NCI-H2029 (cell line): ENCODE measurements at places on chromosomes 4 and X.

DNA sequence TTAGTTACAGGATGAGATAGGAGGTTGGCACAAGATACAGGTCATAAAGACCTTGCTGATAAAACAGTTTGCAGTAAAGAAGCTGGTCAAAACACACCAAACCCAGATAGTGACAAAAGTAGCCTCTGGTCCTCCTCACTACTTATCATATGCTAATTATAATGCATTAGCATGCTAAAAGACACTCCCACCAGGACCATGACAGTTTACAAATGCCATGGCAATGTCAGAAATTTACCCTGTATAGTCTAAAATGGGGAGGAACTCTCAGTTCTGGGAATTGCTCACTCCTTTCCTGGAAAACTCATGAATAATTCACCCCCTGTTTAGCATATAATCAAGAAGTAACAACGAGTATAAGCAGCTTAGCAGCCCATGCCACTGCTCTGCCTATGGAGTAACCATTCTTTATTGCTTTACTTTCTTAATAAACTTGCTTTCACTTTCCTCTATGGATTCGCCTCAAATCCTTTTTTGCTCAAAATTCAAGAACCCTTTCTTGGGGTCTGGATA is 1254.4 kb downstream of the PCDH7 start:
- DNase-seq: no peak

DNA sequence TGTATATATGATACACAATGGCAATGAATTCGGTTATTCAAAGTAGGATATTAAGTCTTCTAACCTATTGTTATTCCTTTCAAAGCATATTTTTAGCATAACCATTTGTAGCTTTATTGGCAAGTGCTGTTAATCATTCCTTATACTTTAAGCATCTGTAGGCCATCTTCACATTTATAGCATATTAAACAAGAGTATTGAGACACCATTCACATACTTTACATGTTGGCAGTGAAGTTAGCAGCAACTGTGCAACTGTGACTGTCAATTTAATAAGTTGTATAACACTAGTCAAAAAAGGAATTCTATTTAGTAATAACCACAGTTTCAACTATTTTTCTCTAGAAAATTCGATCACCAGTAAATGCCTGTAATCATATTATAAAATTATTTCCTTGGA is 107.3 kb upstream of the MYOZ2 start:
- no peak for DNase-seq

DNA sequence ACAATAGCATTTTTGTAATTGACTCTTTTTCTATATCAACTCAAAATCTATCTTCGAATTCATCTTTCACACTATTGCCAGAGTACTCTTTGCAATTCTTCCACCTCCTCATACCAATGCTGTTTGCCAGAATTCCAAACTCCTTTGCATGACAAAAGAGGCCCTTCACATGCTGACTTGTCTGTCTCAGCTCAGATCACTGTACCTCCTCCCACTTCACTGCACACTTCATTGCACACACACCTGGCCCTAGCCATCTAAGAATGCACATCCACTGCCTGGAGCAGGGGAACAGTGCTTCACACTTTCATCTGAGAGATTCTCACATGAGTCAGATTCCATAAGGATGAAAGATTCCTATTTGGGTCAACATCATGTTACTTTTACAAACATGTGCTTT is 56.5 kb downstream of the PRDM5 start:
- peak; percentile 50 for DNase-seq

DNA sequence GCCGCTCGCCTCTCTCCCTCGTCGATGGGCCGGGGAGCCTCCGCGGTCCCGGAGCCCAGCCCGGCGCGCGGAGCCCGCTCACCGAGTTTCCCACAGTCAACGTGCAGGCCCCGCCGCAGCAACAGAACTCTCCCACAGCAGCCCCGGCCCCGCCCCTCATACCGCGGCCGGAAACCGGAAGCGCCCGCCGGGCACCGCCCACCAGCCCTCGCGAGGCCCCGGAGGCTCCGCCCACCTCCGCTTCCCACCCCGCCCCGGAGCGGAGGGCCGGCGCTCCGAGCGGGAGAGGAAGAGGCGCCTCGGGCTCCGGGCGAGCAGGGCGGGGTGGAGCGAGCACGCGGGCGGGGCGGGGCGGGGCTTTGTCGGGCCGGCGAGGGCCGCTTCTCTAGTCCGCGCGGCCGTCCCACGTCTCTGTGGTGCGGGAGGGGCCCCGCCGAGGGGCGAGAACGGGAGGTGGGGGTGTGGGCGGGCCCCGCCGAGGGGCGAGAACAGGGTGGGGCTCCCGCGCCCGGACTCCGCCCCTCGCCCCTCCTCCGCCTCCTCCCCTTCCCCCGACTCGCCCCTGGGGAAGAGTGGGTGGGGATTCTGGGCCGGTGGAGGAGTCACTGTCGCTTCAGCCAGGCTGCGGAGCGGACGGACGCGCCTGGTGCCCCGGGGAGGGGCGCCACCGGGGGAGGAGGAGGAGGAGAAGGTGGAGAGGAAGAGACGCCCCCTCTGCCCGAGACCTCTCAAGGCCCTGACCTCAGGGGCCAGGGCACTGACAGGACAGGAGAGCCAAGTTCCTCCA is at the start of the genes ABCD1 and BCAP31:
Gene ABCD1, plus strand, starts transcription at position 605 of the 787 bp plus-strand sequence. CDS start 411 bp downstream, outside the sequence.
Gene BCAP31, minus strand, starts transcription at position 136 of the 787 bp plus-strand sequence. CDS start 1,143 bp downstream, outside the sequence.
- peak; percentile 83 for DNase-seq

GRCh38 chr4:130110189-130110588 is 1014.2 kb downstream of the C4orf33 start:
- no peak for DNase-seq

GRCh38 chr4:18020671-18021469 is 685 bp downstream of the LCORL start:
- peak; percentile 73 for DNase-seq

DNA sequence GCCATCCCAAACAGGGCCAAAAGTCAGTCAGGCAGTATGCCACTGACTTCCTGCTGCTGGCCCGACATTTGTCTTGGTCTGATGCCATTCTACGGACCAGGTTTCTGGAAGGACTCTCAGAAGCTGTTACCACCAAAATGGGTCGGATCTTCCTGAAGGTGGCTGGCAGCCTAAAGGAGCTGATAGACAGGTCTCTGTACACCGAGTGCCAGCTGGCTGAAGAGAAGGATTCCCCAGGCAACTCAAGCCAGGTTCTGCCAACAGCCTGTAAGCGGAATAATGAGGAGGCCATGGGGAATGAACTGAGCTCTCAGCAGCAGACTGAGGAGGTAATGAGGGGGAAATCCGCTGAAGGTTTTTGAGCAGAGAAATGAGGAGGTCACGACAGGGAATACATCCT is 95.7 kb downstream of the RTL9 start:
- DNase-seq: no peak

GRCh38 chrX:45748369-45748774 is 547.7 kb upstream of the DIPK2B start:
- no peak for DNase-seq

DNA sequence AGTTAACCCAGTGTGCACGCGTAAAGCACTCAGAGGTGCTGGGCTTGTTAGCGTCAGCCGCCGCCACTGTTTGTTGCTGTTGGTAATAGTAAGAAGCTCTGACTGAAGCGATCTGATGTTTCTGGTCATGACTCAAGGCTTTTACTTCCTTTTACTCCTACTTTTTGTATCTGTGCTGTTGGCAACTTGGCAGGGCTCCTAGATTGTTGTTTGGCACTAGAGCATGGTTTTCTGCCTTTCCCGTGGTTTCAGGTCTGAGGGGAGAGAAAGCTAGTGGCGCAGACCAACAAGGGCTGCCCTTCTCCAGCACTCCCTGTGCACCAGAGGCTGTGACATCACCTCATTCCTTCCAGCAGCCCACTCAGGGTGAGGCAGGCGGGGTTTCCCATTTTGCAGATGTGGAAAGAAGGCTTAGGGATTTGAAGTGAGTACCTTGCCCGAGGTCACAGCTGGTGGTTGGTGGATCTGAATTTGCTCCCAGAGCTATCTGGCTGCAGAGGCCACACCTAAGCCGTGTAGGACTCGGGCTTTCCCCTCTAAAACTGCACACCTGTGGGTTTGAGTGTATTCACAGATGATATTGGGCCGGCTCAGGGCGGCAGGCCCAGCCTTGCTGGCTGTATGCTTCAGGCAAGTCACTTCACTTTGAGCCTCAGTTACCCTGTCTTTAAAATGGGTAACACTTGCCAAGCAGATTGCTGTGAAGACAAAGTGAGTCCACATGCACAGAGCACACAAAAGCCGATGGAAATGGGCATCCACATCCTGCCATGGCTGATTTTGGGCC is 51.2 kb upstream of the TADA2B start:
- DNase-seq: no peak

GRCh38 chr4:83558059-83558653 is 22.2 kb downstream of the GPAT3 start:
- DNase-seq: no peak

GRCh38 chrX:51641421-51642021 is 22.8 kb upstream of the CENPVL3 start:
- no peak for DNase-seq

- DNase-seq: no peak
Measured at GRCh38 chr4:77579406-77580076, 26.1 kb upstream of the CXCL13 start.

- DNase-seq: no peak
Measured at GRCh38 chr4:169154121-169154520, 116.6 kb downstream of the SH3RF1 start.

DNA sequence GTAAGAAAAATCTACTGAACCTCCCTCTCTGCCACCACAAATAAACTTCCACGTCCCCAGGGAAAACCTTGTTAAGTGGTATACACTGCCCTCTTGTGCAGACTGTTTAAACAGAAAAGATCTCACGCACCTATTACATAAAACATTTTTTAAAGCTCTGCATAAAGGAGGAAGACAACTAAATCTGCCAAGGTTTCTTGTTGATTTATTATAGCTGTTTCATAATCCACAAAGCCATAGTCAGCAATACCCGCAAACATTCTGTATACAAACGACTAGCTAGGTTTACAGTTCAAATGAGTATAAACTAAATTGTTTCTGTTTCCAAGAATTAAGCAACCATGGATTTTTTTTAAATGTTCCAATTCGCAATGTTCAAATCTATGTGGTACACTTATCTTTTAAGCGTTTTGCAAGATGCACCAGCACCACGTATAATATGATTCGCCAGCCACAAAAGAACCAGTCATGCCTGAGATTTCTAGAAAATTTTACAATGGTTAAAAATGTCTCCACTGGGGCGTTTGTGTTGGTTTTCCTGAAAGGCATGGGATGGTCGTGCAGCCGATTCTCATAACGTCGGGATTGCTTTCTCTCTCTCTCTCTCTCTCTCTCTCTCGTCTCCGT is 164.6 kb downstream of the PRKX start:
- no peak for DNase-seq

GRCh38 chr4:140756319-140757231 is at the start of gene TBC1D9:
TSS of gene TBC1D9 (minus strand) at chr4:140756385. CDS start at chr4:140756045, 340 bp downstream.
- peak; percentile 84 for DNase-seq

GRCh38 chr4:183370786-183371185 is 48.6 kb upstream of the CLDN24 start:
- DNase-seq: no peak

- DNase-seq: no peak
Measured at GRCh38 chrX:4690521-4690920, 977.1 kb upstream of the PRKX start.

DNA sequence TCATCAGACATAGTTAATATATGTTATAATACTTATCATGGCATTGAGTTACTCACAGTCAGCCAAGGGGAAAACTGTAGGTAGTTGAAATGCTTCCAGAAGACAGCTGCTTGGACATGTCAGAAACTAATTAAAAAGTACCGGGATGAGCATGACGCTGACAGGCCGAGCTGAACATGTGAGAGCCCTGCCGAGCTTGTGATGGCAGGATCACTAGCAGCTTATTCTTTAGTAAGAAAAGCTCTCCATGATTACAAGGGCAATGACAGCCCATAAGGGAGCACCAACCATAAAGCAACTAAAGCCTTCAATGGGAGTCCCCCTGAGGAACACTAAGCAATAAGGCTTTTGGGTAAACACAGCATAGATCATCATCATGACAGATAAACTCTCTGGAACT is 435.6 kb downstream of the TLL1 start:
- DNase-seq: no peak

GRCh38 chr4:47736146-47736545 is 101.7 kb downstream of the CORIN start:
- DNase-seq: no peak

GRCh38 chr4:23305026-23305425 is 584.8 kb downstream of the PPARGC1A start:
- DNase-seq: no peak

DNA sequence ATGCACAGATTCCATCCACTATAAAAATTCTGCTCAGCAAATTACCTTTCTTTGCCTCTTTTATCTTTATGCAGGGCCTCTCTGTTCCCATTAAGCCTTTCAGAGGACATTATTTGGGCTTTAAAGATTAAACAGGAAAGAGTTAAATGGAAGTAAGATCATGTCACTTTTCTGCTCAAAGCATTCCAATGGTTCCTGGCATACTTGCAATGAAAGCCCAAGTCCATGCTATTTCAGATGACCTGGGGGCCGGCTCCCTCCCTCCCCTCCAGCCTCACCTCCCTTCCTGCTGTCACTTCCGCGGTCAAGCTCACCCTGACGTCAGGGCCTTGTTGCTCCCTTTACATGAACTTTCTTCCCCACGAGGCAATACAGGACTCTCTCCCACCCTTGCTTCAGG is 125.5 kb downstream of the C4orf51 start:
- no peak for DNase-seq

DNA sequence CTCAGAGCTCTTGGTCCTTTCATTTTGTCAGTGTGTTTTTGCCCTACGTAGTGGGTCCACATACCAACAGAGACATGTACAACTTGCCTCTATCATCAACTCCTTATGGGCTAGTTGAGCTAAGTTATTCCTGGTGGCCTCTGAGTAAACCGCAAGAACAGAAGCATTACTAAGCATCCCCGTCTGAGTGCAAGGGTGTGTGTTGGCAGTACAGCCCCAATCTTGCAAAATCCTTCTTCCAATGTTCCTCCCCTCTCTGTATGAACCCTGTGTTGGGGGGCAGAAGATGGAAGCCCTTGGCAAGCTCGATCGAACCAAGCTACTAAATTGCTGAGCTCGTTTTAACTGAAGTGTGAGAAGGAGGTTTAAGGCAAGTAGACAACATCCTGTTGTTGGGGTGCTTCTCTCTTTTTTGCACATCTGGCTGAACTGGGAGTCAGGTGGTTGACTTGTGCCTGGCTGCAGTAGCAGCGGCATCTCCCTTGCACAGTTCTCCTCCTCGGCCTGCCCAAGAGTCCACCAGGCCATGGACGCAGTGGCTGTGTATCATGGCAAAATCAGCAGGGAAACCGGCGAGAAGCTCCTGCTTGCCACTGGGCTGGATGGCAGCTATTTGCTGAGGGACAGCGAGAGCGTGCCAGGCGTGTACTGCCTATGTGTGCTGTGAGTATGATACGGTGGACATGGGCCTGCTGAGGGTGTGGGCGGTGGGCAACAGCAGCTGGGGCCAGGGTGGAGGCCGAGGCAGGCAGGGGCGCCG is at the start of gene SH2D1A:
Gene SH2D1A, plus strand, starts transcription at position 447 of the 760 bp plus-strand sequence. Its CDS starts 80 bp downstream, at position 527.
- no peak for DNase-seq

DNA sequence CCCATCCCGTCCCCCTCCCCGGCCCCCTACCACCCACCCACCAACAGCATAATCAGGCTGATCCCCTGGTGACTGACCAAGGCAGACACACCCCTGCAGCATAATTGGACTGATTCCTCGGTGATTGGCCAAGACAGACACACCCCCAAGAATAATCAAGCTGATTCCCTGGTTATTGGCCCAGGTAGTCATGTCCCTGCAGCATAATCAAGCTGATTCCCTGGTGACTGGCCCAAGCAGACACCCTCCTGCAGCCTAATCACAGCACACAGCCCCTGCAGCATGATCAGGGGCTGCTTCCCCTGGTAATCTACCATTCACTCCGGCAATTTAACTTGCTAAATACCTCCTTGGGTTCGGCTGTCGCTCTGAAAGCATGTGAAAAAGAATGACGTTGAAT is 47.5 kb upstream of the STS start:
- DNase-seq: no peak

GRCh38 chrX:154120567-154120966 is 23.1 kb upstream of the MECP2 start:
- DNase-seq: no peak
